ENCODE measurements at places on chromosomes 2 and 18. TPM values are rescaled to one million over a fixed set of nuclear protein-coding genes. Genes with fewer than 3 reads are reported as not detected.

DNA sequence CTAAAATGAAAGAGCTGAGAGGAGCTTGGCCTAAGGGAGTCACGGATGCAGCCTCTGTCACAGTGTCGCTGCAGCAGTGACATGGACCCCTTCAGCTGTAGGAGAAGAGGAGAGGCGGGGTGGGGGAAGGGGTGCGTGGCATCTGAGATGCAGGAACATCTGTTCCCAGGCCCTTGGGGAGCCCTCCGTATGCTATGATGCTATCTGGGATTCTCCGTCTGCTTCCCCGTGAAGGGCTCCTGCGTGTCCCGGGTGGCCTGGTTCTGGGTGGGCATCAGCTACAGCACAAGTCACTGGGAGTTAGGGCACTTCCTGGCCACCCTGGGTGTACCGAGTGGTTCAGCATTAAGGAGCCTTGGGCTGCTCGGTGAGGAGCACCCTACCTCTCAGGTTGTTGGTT lies 35.6 kb upstream of the B3GNT7 start:
- DNase-seq: no peak

GRCh38 chr2:48034295-48034694 lies 128.0 kb upstream of the FBXO11 start:
- DNase-seq: no peak

DNA sequence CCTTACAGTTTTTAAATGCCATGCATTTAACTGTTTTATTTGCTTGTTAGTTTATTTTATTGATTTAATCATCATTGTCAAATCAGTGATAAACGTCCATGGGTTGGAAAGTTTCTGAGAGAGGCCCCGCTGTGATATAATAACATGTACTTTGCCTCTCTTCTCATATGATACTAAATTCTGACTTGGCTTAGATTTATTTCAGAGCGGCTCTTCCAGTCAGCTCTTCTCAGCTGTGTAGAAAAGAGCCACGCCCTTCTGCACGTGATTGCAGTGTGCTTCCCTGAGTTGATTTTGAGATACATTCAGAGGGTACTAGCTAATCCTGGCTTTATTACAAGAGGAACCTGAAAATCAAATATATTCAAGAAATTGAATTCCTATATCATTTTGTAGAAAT lies 218.6 kb downstream of the KCNE4 start:
- DNase-seq: no peak

DNA sequence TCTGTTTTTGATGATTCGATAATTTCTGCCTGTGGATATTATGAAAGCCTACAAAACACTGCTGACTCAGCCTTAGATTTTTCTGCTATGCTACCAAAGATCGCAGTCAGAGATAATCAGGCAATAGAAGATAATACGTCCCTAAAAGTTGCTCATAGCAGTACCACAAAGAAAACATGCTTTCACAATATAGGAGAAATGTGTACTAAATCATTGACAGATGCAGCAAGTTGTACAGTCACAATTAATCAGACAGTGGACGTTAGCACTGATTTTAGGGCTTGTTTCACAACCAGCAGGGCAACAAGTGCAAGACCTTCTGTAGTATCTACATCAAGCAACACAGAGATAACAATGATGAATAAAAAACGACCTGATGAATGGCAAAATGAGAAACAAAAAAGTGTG lies 19.5 kb downstream of the RBM44 start:
- no peak for DNase-seq

- DNase-seq: no peak
Observed at GRCh38 chr2:239598732-239599090, 197.9 kb upstream of the HDAC4 start.

The IL18R1 gene
- total RNA-seq: 44.7 TPM

GRCh38 chr18:51630706-51631105 lies 433.2 kb upstream of the MEX3C start:
- no peak for DNase-seq

DNA sequence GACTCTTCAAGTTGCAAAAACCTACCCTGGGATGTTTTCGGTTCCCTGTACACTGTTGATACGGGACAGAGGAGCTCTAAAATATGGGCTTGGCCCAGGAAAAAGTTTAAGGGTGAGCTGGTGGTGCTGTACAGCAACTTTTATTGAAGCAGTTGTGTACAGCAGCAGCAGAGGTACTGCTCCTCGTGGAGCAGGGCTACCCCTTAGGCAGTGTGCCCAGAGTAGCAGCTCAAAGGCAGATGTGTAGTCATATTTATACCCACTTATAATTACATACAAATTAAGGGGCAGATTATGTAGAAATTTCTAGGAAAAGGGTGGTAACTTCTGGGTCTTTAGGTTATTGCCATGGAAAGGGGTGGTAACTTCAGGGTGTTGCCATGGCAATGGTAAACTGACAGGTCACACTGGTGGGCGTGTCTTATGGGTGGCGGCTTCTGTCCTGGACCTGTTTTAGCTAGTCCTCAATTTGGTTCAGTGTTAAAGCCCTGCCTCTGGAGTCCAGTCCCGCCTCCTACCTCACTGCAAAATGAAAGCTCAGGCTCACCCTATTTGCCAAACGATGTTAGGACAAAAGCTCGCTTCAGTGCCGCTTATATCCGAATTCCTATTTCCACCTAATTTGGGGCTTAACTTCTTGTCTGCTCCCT lies 203.2 kb downstream of the ETAA1 start:
- DNase-seq: no peak

DNA sequence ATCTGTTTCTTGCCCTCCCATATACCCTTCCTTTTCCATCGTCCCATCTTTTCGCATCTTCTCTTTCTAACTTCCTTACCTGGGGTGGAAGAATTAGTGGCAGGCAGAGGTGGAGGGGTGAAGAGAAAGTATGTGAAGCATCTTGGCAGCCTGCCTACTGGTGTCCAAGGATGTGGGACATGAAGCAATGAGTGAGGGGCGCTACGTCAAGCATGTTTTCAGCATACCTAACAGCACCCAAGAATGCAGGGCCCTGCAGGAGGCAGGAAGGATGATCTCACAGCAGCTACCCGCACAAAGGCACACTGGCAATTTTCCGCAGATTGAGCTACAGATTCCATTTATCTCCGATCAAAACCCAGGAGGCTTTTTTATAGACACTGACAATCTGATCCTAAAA lies 42.2 kb downstream of the METTL4 start:
- no peak for DNase-seq

DNA sequence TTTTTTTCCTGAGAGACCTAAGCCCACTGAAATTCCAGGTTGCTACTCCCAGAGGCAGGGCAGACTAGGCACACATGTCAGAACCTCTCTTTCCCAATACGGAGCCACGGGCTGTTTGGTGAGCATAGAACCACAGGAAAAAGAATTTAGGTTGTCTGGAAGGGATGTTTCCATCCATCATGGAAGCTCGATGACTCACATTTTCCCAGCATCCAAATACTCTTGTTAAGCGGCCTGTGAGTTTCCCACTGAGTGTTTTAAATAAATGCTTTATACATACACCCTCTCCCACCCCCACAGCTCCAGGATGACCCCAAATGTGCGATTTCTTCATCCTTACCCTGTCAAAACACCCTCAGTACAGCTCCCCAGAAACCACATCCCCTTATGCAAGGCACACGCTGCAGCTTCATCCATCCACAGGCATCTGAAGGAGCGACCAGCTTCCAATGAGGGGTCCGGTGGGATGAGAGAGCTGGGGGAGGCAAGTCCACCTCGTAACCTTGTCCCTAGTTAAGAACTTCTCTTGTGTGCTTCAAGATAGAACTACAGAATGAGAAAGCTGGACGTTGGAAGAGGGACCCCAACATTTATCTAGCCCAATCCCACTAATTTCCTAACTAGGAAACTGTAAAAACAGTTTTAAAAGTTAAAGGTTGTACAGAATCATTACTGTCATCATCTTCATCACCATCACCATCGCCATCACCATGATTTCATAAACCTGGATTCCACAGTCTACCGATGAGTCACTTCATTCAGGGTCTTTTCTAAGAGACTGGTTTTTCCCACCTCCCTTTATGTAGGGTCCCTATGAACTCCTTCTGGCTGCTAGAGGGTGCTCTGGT lies 63.5 kb upstream of the FZD7 start:
- no peak for DNase-seq

GRCh38 chr2:240329778-240330177 lies 105.7 kb upstream of the GPC1 start:
- DNase-seq: no peak

The HOXD13 gene
- not detected for total RNA-seq

DNA sequence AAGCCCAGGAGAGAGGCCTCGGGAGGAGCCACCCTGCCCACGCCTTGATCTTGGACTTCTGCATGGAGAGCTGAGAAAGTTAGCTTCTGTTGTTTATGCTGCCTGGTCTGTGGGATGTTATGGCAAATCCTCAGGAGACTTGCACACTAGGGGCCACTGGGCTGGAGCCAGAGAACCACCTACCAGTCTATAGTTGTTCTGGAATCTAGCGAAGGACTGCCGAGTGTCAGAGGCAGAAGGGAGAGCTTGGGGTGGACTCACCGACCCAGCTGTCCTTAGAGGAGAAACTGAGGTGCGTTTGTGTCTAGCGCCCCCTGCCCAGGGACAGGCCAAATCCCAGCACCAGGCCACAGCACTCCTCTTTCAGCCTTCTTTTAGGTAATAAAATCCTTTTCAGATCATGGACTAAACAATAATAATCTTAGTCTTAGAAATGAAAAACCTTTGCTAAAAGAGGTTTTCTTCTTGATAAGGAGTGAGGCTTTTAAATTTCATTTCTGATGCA lies 398.7 kb upstream of the SALL3 start:
- no peak for DNase-seq

DNA sequence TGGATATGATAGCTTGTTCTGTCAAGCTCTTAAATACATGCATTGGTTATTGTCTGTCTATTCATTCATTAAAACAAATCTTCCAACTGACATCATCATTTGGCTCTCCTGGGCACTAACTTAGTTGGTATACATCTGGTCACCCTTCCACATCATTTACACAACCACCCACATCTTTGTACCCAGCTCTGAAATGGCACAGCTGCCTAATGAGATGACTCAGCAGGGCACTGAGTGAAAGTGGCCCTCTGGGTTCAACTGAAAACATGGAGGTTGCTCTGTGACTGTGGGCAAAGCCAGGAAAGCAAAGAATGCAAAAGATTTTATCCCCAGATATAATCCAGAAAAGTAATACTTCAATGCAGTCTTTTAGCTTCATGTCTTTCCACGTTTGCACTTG lies 234.0 kb upstream of the MAP2 start:
- DNase-seq: no peak
